ENCODE measurements at places on chromosomes 1 and 21.

DNA sequence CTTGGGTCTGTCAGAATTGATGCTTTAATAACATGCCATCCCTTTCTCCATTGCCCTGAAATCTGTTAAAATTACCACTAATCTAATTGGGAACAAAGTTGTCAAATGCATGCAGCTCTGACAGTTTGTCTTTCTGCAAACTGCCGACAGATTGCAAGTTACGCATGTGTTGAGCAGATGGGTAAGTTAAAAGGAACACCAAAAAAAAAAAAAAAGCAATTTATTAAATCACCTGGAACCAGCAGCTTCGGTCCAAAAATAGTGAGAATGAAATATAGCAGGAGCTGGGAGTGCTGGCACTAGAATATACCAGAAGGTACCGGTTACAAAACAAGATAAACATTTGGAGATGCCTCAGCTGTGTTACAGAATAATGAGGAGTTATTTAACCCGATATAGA lies 149.6 kb upstream of the C1orf87 start:
- no peak for DNase-seq

GRCh38 chr1:25623731-25624130 lies 7.1 kb downstream of the MAN1C1 start:
- no peak for DNase-seq

DNA sequence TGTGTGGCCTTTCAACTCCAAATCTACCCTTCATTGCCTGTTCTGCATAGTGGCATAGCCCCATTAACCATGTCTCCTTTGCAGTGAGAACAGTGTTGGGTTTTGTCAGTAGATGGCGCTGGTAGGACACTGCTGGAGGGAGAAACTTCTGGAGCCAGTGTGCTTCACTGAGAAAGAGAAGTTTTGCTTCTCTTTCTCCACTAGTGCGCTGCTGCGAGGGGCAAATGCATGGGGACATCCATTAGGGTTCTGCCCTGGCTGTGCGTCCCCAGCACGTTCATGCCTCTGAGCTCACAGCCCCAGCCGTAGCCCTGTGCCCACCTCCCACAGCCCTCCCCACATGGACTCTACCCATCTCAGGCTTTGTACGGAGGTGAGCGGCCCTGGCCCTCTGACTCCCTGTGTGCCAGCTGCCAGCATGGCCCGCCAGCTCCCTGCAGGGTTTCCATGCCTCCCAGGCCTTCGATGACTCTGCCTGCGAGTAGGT lies 53.1 kb downstream of the RIMS3 start:
- DNase-seq, result peak; percentile 83

DNA sequence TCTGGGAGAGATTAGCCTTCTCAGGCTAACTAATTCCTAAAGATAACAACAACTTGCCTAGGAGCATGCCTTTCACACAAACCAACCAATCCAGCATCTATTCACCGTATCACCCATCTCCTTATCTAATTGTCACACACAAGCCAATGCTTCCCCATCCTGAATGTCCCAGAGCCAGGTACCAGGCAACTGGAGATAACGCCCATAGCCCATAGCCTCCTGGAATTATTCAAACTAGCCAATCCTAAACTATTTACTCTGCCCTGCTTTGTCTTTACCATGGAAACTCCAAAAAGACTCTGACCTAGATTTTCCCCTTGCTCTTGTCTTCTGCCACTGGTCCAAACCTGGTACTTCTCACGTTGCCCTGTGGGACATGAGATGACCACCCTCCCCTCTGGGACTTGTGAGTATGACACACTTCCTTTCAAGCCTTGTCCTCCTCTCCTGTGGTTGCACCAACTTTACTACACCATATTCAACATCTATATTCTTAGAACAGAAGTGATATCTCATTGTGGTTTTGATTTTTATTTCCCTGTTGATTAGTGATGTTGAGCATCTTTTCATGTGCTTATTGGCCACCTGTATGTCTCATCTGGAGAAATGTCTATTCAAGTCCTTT lies 8.8 kb upstream of the ATG4C start:
- DNase-seq, result no peak

DNA sequence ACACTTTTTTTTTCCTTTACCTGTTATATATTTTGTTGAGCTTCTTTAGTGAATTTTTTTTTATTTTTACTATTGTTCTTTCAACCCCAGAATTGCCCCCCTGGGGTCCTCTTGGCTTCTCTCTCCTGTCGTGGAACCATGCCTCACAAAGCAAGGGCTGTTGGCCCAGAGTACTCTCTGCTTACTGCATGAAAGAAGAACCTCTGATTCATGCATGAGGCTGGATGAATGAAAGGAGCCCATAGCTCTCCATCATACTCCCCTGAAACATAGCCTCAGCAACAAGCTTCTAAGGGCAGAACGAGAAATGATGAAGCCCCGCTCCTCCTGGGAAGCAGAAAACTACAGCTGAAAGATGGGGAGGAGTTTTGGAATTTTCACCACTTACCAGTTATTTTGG lies 1441.0 kb downstream of the BRINP3 start:
- DNase-seq, result no peak

DNA sequence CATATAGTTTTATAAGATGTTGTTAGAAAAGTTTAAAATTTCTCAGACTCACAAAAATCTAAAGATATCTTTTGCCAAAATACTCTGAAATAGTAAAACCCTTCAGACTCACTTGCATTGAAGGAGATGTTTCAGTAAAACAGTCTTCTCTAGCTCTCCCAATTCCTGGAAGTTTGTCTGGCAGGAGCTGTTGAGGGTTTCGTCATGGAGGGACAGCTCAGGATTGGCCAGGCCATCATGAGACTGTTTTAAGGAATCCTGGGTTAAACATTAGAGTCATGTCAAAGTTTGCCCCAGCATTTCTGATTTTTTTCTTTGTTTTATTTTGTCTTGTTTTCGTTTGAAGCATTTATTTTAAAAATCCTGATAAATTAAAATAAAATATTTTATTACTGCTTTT lies 293.8 kb upstream of the PBX1 start:
- no peak for DNase-seq

DNA sequence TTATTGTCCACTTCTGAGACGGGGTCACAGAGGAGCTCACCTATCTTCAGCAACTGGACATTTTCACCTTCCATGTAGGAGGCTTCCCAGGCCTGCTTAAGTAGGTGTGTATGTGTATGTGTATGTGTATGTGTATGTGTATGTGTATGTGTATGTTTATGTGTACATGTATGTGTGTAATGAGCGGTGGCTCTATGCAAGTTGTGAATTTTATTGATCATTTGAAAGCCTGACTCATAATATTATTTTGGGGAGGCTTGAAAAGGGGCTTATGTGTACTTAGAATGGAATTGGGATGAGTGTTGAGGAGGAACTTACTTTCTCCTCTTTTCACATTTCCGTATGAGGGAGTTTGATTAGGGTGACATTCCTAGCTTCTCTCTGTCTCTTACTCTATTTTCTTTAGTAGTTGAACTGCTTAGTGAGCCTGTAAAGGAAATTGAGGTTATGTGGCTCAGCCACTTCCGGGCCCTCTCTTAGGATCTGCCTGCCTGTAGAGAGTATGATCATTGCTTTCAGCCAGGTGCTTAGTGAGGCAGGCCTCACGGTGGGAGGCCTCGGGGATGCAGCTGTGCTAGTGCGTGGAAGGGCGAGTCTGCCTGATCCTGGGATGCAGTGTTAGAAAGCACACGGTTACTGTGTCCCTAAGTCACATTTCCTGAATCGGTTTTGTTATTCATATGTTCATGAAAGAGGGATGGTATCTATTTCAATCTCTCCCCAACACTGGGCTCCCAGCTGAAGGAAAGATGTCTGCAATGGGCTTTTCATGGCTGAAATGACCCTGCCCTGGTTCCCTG lies 61.0 kb downstream of the IER5 start:
- no peak for DNase-seq

- no peak for DNase-seq
Measured at GRCh38 chr1:187551061-187551460, 722.3 kb downstream of the PLA2G4A start.

GRCh38 chr1:92924501-92924900 lies 36.8 kb downstream of the DIPK1A start:
- DNase-seq, result no peak

- DNase-seq, result no peak
Measured at GRCh38 chr1:209729436-209729835, 24.8 kb downstream of the HSD11B1 start.

DNA sequence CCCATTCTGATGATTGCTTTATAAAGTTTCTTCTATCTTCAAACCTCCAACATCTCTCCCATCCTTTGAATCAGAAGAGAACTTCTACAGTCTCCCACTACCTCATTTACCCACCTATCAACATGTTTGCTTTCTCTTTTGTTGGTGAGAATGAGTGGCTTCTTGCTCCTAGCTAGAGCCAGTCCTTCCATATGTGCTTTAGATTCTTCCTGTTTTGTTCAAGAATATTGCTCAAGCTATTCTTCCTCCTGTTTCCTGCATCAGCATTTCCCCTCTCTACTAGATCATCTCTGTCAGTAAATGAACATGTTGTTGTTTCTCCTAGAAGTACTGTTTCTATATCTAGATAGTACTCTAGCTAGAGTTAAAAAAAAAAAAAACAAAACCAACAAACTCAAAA lies 6.3 kb downstream of the ATF6 start:
- DNase-seq, result peak; percentile 45

DNA sequence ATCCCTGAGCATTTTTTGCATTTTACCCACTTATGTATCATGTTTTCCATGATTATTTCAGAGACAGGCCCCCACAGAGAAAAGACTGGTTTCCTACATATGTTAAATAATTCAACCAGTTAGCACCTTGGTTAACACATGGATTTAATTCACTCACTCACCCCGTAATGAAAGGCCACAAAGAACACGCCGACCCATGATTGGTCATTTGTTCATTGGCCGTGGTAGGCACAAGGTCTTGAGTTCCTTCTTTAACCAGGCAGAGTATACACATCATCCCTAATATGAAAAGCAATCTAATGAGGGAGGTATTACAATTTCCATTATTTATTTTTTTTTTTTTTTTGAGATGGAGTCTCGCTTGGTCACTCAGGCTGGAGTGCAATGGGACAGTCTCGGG lies 50.6 kb downstream of the RPS6KA1 start:
- no peak for DNase-seq

Data from choroid plexus epithelial cell (primary cell).